ENCODE measurements at places on chromosomes 5 and 9.

DNA sequence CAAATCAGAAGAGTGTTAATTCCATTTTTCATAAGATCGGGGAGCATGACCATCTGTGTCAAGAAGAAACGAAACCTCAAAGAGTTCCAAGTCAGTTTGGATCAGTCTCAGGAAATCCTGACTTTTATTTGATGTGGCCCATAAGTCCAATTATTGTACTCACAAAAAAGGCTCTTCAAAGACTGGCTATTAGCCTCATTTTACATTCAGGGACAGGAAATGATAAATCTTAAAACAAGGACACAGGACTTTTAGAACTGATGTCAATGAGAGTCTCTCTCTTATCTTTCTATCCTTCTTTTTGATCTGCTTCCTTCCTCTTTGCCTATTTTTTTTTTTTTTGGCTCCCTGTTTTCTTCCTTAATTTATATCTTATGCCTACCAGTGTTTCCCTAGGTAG, 43.7 kb upstream of the SHOC1 start:
- DNase-seq = no peak

GRCh38 chr9:117458066-117458465, 43.2 kb upstream of the ASTN2 start:
- DNase-seq = no peak

- peak; percentile 95 for DNase-seq
These were observed 24.4 kb upstream of the GRPEL2 start for GRCh38 chr5:149320791-149321330.

DNA sequence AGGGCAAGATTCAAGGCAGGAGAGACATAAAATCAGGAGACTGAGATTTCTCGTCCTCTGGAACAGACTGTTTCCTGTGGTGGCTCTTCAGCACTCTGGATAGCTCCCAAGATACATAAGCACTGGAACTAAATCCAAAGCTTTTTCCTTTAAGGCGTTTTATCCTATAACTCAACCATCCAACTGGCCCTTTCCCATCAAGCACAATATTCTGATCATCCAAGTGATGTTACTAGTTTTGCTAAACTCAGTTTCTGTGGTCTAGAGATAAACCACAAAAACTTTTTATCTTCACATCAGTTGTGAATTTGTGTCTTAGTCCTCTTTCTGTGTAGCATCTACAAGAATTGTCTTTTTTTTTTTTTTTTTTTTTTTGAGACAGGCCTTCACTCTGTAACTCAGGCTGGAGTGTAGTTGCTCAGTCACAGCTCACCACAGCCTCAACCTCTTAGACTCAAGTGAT, 299.4 kb downstream of the COX7C start:
- peak; percentile 48 for DNase-seq

DNA sequence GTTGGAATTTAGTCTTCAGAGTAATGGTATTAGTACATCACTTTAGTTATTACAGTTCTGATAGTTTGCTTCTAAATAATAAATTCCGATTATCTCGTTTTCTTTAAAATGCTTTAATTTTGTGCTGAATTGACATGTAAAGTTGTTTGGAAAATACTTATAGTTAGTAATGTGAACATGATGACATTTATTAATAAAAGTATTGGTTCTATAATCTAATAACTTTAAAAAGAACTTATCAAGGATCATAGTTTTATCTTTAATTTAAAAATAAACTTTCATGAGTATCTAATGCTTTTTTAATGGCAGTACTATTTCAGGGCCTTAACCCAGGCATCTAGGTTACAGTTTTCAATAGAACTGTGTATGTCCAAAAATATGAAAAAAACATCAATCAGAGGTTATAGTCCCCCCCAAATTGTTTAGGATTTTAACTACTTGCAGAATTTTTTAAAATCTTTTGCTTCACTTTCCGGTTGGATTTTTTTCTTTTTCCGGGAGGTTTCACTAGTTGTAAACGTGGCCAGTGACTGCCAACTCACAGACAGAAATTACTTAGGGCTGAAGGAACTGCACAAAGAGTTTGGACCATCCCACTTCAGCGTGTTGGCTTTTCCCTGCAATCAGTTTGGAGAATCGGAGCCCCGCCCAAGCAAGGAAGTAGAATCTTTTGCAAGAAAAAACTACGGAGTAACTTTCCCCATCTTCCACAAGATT, 680 bp downstream of the GPX8 start:
- peak; percentile 98 for DNase-seq

Data from fibroblast of skin of right quadriceps (primary cell).